ENCODE measurements at places on chromosomes 2 and 18.

GRCh38 chr2:158726911-158727592 is 68.1 kb upstream of the DAPL1 start:
- peak; percentile 23 for DNase-seq

GRCh38 chr18:65994302-65994701 is 243.5 kb downstream of the CDH7 start:
- DNase-seq: no peak

GRCh38 chr18:48860269-48861180 is 90.2 kb downstream of the SMAD7 start:
- DNase-seq: no peak

DNA sequence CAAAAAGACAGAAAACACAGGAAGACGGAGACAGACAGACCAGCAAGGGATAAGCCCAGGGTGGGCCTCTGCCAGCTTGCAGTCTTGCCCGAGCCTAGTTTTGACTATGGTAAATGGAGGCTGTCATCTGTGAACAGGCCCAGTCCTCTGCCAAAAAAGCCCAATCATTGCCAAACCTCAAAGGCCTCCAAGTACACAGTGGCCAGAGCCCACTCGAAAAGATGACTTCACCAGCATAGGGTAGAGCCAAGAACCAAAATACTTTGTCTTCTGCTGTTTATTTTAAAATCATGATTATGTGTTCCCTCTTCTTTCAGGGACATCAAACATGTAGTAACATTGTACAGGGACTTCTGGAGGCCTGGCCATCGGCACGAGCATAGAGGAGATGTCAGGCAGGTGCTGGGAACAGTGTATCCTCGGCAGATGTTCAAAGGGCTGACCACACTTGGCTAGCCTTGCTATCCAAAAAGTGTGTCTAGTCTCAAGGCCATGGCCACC is 66.0 kb downstream of the TTC32 start:
- no peak for DNase-seq

- DNase-seq: no peak
Measured at GRCh38 chr2:63866009-63866709, 24.5 kb downstream of the UGP2 start.

DNA sequence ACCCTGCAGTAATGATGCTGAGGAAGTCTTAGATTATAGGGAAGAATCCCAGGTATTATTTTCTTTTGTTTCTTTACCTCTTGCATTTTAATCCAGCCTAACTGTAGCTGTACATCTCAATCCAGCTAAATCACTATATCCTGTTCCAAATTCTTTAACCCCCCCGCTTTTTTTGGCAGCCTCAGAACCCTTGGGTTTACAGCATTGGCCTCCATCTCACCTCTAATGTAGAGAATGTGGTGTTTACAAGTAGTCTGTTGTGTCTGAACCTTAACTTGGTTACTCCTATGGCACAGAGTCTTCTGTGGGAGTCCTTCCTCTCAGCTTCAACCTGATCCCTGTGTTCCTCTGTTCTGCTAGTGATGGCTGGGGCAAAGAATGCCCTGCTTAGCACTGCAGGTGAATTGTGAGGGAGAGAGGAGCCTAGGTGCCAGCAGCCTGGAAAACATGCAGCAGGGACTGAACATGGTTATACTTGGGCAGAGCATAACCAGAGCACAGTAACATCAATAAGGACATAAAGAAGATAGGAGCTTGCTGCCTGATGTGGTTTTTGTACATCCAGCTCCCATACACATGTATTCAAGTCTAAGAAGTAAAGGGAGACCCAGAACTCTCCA is 130.2 kb downstream of the FAM124B start:
- DNase-seq: no peak

- no peak for DNase-seq
Measured at GRCh38 chr18:34933909-34934661, 107.1 kb upstream of the MAPRE2 start.

DNA sequence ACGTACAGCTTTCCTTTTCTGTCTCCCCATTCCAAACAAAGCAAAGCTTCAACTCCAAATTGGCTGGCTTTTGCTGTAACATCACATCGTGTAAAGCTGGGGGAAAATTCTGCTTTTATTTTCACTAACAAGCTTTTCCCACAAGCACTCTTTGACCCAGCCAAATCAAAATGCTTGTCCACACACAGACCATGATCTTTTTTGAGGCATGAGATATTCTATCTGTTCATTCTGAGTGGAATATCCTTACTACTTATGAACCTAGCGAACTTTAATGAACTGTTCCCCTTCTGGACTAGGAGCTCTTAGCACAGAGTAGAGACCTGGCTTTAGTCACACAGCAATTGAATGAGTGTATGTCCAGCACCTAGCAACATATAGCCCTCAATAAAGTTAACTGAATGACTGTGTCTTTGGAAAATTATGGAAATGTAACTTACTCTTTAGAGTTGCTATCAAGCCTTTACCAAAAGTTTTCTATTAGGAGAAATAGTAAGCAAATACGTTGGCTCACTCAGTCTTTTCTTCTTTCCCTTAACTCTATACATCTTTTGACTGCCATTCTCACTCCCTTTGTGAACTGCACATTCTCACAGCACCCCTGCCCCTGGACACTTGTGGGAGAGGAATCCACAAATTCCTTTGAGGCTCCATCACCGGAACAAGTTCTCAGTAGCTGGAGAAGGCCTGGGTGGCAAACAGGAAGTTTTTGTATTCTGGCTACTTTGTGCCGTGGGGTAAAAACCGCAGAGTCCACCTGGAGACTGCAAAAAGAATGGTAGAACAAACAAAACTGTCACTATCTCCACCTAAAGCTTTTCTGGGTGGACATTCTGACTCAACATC is 1.3 kb upstream of the UBE2E3 start:
- peak; percentile 82 for DNase-seq

DNA sequence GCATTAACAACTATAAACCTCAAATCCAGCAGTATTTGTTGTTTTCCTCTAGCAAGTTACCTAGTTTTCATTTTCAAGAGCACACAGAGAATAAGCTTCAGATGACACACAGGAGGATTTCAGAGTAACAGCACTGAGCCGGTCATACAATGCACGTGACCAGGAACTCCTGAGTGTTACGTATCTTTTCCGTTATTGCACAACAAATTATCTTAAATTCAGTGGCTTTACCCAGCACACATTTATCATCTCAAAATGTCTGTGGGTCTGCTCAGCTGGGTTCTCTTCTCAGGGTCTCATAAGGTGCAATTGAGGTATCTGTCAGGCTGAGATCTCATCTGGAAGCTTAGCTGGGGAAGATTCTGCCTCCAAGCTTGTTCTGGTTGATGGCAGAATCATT is 379.5 kb upstream of the KLHL29 start:
- no peak for DNase-seq

GRCh38 chr2:204069804-204070203 is 133.2 kb downstream of the ICOS start:
- DNase-seq: no peak

DNA sequence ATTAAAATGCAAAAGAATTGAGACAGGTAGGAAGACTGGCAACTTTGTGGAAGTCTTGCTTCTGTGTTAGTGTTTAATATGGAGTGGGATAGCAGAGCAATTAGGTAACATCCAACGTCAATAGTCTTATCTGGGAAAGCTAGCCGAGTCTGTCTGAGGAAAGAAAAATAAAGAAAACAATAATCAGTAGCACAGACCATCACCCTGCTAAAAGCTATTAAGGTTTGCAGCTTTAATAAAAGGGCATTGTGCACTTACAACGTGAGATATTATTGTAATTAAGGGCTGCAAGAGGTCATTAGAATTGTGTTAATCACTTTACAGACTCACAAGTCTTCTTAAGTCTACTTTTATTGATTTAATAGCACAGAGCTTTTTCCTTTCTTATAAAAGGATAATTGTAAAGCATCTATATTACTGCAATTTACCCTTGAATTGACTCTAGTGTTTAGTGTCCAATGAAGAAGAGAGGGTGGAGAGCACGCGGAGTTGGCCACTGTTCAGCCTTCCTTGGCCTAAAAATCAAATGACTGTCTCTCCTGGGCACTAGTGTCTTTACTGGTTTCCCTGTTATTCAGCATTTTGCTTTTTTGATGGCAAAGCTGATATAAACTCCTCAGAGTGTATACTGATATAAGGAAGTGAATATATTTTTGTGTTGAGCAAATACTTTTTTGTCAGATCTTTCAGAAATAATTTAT is 2.0 kb downstream of the CDH7 start:
- no peak for DNase-seq

GRCh38 chr2:200428961-200429665 is 80.8 kb downstream of the KCTD18 start:
- DNase-seq: no peak

GRCh38 chr2:234292205-234292961 is 204.5 kb downstream of the ARL4C start:
- DNase-seq: no peak

GRCh38 chr18:9508446-9509025 is 33.2 kb downstream of the RALBP1 start:
- no peak for DNase-seq

DNA sequence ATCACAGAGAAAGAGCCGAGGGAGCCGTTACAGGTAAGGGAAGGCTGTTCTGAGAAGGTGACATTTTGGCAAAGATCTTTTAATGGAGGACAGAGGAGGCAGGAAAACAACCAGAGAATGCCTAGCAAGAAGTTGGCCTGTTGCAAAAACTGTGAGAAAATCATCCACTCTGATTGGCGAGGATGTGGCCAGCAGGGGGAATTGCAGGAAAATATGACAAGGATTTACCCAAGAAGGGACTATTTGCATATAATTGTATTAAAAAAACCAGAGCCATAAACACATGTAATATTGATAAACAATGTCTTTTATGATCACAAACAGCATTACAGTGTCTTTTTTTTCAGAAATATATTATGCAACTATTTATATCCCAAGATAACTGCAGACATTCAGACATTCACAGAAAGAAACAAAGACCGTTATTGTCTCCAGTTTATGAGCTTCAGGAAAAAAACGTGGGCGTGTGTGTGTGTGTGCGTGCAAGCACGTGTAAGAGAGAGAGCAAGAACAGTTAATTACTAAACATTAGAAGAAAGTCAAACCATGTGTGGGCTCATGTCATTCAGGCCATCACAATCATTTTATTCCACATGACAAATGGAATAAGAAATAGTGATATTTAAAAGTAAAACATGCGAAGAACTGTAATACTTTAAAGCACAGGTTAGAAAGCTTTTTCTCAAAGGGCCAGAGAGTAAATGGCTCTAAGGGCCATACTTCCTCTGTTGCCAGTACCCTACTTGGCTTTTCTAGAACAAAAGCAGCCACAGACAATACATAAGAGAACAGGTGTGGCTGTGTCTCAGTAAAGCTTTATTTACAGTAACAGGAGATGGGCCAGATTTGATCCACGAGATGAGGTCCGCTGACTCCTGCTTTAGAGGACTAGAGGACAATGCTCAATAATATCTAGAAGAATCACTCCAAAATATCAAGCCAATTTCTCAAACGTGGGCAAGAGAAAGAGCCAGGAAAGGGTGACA is 324.1 kb downstream of the DLGAP1 start:
- DNase-seq: no peak

- no peak for DNase-seq
Measured at GRCh38 chr2:98685930-98686887, 44.7 kb downstream of the MGAT4A start.

DNA sequence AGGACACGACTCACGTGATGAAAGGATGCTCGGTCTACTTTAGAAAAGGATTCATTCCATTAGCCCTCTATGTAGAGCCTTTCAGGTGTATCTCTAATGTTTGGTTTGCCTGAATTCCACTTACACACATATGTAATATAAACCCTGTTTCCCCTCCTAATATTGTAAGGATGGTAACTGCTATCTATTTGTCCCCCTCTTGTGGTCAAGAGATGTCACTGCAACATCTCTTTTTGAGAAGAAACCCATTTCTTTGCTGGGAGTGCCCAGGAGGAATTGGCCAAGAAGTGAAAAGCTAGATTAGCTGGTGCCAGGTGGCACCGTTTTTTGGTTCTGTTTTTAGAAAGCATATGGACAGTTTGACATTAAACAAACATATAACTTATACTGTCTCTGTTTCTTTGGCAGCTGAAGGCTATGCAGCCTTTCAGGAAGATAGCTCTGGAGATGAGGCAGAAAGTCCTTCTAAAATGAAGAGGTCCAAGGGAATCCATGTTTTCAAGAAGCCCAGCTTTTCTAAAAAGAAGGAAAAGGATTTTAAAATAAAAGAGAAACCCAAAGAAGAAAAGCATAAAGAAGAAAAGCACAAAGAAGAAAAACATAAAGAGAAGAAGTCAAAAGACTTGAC is 41.2 kb downstream of the RALBP1 start:
- peak; percentile 14 for DNase-seq

DNA sequence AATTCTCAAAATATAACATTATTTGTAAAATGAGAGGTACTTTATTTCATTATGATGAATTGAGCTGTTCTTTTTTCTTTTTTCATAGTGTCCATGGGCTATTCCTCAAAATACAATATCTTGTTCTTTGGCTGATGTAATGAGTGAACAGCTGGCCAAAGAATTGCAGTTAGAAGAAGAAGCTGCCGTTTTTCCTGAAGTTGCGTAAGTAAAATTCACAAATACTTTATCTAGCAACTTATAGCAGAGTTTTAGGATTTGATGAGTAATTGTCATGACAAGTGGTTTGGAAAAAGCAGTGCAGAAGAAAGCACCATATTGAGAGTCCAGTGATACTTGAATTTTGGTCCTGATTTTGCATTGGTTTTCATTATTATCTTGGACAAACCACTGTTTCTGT is 9.8 kb downstream of the RIOK3 start:
- no peak for DNase-seq

- no peak for DNase-seq
Measured at GRCh38 chr2:172153156-172153555, 50.5 kb upstream of the DLX2 start.

DNA sequence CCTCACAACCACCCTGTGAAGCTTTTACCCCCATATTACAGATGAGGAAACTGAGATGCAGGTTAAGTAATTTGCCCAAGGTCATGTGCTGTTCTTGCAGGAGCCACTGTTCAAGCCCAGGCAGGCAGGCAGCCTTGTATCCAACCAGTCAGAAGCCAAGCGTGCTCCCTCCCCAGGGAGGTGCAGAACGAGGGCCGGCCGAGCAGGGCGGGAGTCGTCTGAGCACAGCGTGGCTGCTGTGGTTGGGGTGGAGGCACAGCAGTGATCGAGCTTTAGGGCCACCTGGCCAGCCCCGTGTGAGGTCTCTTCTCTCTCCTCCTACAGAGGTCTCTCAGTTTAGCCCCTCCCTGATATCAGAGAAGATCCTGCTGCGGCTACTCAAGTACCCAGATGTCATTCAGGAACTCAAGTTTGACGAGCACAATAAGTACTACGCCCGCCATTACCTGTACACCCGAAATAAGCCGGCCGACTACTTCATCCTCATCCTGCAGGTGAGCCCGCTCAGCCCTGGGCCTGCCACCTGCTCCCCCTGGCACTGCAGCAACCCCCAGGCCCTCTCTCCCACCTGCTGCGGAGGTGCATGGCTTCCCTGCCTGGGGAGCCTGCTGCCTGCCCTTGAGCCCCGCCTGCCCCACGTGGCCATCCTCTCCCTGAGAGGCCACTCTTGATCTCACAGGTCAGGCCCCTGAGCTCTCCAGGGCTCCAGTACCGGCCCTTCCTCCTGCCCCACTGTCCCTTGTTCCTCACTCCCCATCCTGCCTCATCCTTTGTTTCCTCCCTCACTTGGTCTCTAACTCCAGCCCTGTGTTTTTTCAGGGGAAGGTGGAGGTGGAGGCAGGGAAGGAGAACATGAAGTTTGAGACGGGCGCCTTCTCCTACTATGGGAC is 17.1 kb upstream of the CNNM3 start:
- DNase-seq: no peak

GRCh38 chr18:75790796-75791195 is 363.3 kb upstream of the SMIM21 start:
- DNase-seq: no peak

GRCh38 chr18:61838521-61838920 is 54.3 kb downstream of the RNF152 start:
- peak; percentile 2 for DNase-seq
